ENCODE measurements at places on chromosomes 13 and 19.

DNA sequence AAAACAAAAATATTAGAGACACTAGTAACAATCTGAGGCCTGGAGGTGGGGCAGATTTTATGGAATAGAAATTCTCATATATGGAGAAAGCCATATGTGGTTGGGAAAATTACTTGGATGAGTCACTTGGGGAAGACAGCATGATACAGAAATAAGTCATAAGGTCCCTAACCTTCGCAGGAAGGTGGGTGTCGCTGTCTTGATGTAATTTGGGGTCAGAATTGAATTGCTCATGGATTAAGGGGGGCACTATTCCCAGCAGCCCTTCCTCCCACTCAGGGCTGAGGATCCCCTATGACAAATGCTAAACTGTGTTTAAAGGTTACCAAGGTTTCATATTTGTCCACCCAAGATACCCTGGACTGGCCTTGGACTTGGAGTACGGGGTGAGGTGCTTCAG lies 5.0 kb downstream of the RDH8 start:
- DNase-seq: no peak

DNA sequence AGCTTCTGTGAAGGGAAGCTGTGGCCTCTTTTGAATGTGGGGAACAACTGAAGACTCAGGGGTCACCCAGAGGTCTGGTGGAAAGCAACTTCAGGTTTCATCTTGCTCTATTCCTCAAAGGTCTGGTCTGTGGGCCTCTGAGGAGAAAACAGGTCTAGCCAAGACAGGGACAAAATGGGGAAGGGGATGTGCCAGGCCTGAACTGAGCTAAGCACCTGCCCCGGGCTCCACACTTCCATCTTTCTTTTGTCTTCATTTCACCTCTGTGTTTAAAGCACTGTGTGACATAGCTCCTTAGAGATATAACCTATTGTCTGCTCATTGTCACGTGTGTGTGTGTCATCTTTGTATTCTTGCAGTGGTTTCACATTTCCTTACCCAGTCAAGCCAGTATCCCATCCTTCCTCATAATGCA lies 19.9 kb upstream of the GDF15 start:
- no peak for DNase-seq

DNA sequence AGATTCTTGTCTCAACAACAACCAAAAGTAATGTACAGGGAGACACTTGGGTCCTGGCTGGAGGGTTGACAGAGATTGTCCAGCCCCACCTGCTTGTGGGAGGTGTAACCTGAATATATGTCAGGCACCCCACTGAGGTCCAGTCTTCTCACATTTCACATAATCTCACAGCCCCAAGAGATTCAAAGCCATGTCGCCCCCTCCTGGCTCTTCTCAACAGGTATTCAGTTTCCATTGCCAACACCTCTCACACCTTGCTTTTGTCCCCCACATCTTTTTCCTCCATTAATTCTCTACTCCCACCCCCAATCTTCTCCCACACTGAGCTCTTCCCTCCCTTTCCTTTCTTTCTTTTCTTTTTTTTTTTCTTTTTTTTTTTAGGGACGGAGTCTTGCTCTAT lies 11.2 kb downstream of the UNC13A start:
- no peak for DNase-seq

DNA sequence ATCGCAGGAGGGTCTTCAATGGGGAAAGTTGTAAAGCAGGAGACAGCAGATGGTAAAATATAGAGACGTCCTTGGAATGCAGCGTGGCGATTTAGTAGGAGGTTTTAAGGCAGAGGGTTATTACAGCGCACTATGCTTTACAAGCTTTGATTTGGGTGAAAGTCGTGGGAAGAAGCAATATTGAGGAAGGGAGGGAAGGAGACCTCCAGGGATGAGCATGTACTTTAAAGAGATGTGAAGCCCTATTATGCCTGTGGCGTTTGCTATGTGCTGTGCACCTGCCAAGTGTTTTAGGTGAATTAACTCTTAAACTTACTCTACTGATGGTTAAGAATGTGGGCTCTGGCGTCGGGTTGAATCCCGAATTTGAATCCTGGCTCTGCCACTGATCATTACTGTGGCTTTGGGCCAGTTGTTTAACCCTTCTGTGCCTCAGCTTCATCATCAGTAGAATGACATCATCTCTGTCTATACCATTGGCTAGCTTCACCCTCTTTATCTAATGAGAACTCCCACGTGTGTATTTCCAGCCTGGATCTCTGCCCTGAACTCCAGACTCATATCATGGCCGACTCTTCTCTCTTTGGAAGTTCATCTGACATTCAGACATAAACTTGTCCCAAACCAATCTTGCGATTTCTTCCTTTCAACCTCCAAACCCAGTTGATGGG lies 583 bp downstream of the CCDC61 start:
- no peak for DNase-seq

GRCh38 chr19:30450835-30451321 lies 78.7 kb downstream of the ZNF536 start:
- no peak for DNase-seq

DNA sequence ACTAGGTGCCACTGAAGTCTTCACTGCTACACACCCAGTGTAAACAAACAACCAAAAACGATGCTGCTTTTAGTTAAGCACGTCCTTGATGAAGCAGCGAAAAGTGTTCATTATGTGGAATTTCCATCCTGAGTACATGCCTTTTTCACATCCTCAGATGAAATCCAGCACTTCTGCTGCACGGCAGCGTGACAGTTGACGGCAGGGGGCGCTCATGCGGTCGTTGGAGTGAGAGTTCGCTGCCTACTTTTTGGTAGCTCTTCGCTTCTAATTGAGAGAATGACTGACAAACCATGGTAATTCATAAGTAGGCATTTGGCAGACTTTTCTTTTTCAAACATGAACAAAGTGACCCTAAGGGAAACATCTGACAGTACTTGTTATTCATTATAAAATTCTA lies 1124.9 kb downstream of the EFNB2 start:
- DNase-seq: peak; percentile 92
